AG08395 (cell line): ENCODE measurements at places on chromosomes 3 and 15.

- peak; percentile 94 for DNase-seq
These were observed 67.7 kb downstream of the SLC30A4 start for GRCh38 chr15:45454814-45455213.

- no peak for DNase-seq
These were observed 21.2 kb downstream of the TM4SF4 start for GRCh38 chr3:149495581-149496125.

DNA sequence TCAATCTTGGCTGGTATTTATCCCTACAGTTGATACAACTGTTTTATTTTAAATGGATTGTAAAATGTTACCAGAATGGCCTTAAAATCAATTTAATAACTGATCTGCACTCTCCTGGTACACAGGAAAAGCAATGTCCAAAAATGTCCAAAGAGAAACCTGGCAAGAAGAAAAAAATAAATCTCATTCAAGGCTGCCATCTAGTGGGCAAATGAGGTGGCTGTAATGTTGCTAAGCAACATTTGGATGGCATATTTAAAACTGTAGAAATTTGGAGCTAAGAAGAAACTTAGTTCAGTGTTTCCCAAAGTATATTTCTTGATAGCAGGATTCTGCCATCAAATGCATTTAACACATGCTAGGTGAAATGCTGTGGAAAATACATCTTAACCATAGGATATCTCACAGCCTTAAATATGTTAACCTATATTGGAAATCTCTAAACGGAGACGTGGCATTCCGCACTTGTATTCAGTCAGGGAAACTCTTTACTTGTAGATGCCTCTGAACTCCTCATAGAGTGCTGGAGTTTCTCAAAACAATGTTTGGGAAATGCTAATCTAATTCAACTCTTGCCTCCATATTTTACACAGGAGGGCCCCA lies 216.8 kb downstream of the ERC2 start:
- peak; percentile 71 for DNase-seq

GRCh38 chr3:105199217-105199616 lies 167.5 kb upstream of the ALCAM start:
- no peak for DNase-seq

DNA sequence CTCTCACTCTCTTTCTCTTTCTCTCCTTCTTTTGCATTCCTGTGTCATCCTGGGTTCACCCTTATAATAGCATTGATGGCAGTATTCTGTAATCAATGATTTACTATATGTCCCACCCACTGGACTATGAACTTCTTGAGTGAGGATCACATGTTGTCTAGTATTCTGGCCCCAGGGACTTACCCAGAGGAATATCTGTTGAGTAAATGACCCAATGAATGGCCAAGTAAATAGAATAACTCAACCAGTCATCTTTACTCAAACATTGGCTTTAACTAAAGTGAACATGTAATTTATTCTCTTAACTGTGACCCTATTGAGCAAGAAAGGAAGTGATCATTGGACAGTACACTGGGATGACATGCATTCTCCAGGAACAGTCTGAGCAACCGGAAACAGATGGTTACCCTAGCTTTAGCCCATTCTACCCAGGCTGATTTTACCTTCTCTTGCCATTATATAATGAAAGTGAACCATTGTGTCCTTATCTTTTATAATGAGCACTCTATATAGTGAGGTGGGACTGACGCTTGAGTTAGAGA lies 94.5 kb upstream of the SOX14 start:
- DNase-seq = no peak

GRCh38 chr3:105399062-105399461 lies 32.4 kb downstream of the ALCAM start:
- no peak for DNase-seq

GRCh38 chr3:126414961-126415660 lies 20.4 kb downstream of the CFAP100 start:
- no peak for DNase-seq

DNA sequence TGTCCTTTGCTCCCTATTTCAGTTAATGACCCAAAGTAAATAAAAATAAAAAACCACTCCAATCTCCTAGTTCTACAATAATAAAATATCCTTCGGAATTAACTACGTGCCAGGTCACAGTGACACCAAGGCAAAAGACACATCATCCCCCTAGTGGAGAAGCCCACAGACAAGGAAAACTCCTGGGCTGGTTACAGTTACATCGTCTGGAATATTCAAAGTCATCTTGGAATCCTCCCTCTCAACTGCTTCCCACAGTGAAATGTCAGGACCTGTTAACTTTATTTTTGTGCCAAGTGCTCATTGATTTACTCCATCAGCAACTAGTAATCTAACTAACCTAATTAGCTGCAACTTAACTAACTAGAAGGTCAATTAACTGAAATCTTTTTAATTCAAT lies 349.3 kb downstream of the MAGI1 start:
- DNase-seq = no peak

- DNase-seq = peak; percentile 71
These were observed 27.6 kb downstream of the TBC1D2B start for GRCh38 chr15:78049691-78050440.

DNA sequence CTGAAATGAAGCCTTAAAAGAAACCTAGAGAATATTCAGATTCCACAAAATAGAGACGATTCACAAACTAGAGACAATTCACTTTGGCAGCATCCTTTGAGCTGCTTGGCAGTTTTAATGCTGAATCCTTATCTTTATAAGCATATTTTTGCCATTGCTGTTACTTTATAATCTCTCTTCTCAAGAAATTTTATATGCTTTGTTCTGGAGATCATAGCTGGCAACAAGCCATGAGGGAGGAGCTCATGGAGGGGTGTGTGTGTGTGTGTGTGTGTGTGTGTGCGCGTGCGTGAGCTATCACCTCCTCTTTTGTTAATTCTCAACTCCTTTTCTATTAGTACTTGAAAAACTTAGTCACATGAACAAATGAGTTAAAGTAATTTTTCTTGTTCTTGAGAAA lies 495.0 kb upstream of the RGMA start:
- no peak for DNase-seq

- no peak for DNase-seq
These were observed 54.9 kb upstream of the GLCE start for GRCh38 chr15:69105451-69105985.

GRCh38 chr3:151561878-151562277 lies 101.0 kb upstream of the IGSF10 start:
- no peak for DNase-seq
